Glutamatergic neuron (in vitro differentiated cells): ENCODE measurements at places on chromosomes 5 and 9. TPM values are rescaled to one million over a fixed set of nuclear protein-coding genes. Genes with fewer than 3 reads are reported as not detected.

The MIER3 gene
- 41.3 TPM for total RNA-seq

DNA sequence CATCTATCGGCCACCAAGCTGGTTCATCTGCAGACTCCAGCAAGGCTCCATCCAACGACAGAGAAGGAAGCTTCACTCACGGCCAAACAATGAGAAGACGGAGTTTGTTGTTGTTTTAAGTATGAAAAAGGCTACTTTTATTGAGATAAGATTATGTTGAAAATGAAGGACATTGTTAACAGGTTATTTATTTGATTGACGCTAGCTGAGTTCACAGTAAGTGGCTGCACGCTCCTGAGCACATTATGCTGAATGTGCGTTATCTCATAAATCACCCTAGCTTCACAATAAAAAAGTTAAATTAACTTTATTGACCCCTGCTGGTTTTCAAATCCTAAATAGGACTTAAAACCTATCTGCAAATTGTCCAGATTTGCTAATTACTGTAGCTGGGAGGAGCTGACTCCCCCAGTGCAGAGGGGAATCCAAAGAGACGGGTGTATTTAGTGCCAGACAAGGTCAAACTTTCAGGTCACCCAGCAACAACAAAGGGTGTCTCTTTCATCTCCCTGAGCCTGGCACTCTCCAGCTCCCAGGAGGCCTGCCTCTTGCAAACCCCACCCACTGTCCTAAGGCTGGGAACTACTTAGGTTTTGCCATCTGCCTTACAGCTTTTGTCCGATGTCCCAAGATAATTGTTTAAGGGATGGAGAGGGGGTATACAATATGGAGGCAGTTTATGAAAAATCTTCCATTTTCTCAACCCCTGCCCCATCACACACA lies 129.2 kb downstream of the ZDHHC21 start:
- H3K4me1 ChIP-seq = peaks cover 9% of the 10 kb centered on the region
- no peaks in the 10 kb centered on the region for H3K27me3 ChIP-seq
- no peaks in the 10 kb centered on the region for H3K36me3 ChIP-seq
- DNase-seq = peak; percentile 30

- no peak overlapping the region for H3K4me3 ChIP-seq
- peaks cover 7% of the 10 kb centered on the region for H3K27me3 ChIP-seq
- no peak overlapping the region for H3K27ac ChIP-seq
- peaks cover 2% of the 10 kb centered on the region for H3K4me1 ChIP-seq
- no peak for DNase-seq
Measured at GRCh38 chr9:14340219-14340873, 26.4 kb upstream of the NFIB start.

The SLC46A2 gene
- not detected for total RNA-seq

- H3K4me1 ChIP-seq = peaks cover 5% of the 10 kb centered on the region
- H3K27me3 ChIP-seq = peaks cover 2% of the 10 kb centered on the region
- no peak overlapping the region for H3K4me3 ChIP-seq
Measured at GRCh38 chr5:80399526-80400239, 8.2 kb upstream of the ZFYVE16 start.

- no peak overlapping the region for H3K27ac ChIP-seq
- DNase-seq = no peak
- no peak overlapping the region for H3K4me3 ChIP-seq
- H3K36me3 ChIP-seq = peaks cover 15% of the 10 kb centered on the region
- H3K4me1 ChIP-seq = no peaks in the 10 kb centered on the region
Measured at GRCh38 chr9:120117081-120117480, 462.9 kb downstream of the CDK5RAP2 start.

- peak overlapping the region; percentile 53 for H3K4me3 ChIP-seq
- peaks cover 47% of the 10 kb centered on the region for H3K4me1 ChIP-seq
- H3K36me3 ChIP-seq = peaks cover 6% of the 10 kb centered on the region
Measured at GRCh38 chr5:96256795-96257470, 176.1 kb downstream of the PCSK1 start.

- H3K36me3 ChIP-seq = no peaks in the 10 kb centered on the region
- H3K27ac ChIP-seq = peak overlapping the region; percentile 71
- H3K4me3 ChIP-seq = peak overlapping the region; percentile 35
- H3K4me1 ChIP-seq = peaks cover 17% of the 10 kb centered on the region
Measured at GRCh38 chr5:74382987-74383593, 257.4 kb downstream of the ENC1 start.

DNA sequence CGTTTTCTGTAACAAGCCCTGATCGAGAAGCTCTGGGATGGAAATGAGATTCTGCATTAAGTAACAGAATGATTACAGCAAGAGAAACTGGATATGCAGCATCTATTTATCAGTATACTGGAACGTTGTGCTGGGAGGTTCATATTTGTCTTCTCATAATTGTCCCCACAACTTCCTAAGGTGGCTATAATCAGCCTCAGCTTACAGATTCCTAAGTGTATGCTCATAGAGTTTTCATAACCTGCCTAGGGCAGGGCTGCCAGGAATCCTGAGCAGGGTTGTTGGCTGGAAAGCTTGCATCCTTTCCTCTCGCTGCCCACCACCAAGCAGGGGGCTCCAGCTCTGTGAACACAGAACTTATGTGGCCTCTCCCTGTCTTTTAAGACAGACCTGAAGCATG lies 70.2 kb downstream of the FNBP1 start:
- no peak overlapping the region for H3K4me3 ChIP-seq
- H3K27ac ChIP-seq = no peak overlapping the region
- no peaks in the 10 kb centered on the region for H3K27me3 ChIP-seq
- no peak for DNase-seq
- no peaks in the 10 kb centered on the region for H3K36me3 ChIP-seq
- H3K4me1 ChIP-seq = peaks cover 4% of the 10 kb centered on the region

DNA sequence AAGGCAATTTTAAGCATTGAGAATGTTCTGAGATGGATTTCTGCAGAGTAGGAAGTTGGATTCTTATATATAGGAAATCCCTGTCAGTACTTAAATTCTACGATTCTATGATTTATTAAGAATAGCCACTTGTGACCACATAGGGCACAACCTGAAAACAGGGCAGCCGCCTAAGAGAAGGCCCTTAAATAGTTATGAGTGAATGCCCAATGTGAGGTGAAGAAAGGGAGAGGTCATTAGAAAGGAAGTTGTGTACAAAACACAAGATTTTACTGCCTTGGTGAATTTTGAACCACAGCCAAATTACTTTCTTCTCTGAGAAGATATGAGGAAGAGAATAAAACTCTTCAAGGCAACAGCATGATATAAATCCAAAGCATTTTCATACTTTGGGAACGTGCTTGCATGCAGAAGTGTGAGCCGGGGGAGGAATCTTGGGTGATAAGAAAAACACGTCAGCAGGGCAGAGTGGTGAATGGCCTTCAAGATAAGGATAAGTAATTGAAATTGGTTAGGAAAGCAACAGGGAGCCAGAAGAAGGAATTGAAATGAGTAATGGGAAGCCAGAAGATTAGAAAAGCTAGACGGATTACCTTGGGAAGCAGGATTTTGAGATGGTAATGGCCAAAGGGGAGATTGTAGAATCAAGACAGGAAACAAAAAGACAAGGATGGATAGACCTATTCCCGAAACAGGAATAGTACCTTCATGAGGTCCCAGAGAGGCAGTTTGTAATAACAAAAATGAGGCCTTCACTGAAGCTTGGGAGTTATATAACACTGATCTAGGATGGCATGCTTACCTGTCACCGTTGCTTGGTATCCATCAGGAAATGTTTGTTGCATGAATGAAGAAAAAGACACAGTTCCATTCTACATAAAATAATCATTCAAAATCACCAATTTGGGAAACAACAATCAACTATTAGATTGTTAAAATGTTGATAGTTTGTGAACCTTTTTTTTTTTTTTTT lies 244.3 kb downstream of the PDE4D start:
- H3K4me1 ChIP-seq = no peaks in the 10 kb centered on the region
- no peaks in the 10 kb centered on the region for H3K27me3 ChIP-seq
- H3K4me3 ChIP-seq = no peak overlapping the region
- no peak for DNase-seq
- H3K27ac ChIP-seq = no peak overlapping the region

DNA sequence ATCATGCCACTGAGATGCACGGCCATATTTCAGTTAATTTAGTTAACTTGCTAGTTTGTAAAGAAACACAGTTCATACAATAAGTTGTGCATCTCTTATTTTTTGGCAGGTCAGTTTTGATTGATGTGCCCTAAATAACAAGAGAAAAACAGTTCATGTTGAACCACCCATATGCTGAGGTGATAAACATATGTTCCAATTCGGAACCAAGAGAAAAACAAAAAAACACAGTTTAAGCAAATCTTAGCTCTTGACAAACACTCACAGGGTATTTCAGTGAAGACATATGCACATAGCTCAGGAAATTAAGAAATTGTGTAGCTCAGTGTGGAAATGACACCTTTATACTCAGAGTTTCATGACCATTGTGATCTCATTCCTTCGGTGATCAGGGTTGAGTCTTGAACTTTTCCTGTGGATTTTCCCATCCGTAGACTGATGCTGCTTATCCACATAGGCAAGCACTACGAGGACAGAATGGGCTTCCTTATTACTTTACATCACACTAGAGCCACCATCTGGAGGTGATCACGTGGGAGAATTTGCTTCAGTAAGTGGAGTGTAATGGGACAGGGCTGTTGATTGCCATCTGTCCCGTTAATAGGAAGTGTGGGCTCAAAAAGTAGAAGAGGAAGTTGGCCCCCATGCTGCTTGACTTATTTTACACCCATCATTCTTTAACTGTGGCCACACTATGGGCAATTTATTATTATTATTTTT lies 773.0 kb downstream of the MTRR start:
- DNase-seq = no peak
- peak overlapping the region; percentile 96 for H3K27ac ChIP-seq
- H3K4me3 ChIP-seq = peak overlapping the region; percentile 63
- peaks cover 5% of the 10 kb centered on the region for H3K27me3 ChIP-seq

DNA sequence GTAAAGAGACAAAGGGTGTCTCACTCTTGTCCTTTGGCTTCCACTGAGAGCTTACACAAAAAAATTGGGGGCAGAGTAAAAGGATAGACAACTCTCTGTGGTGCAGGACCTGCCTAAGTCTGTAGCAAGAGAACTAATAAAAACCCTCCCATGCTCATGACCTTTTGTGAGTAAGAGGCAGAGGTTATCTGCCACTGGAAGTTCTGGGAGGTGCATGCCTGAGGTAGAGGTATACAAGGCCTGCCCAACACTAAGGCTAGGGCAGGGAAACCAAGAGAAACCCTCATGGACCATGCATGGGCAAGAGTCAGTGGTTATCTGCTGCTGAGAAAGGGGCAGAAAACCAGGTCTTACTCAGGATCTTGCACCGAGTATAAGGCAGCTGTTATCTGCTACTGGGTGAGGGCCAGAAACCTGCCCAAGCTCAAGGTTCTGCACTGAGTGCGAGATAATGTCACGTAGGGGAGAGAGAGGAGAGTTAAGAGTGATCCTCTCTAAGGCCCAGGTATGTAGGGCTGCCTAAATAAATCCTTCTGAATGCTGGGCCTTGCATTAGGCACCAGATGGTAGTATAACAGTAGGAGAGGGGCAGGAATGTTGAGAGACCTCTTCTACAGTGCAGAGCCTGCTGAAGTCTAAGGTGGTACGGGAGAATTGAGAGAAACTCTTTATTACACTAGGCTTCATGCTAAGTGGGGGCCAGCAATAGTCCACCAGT lies 143.4 kb downstream of the MACROH2A1 start:
- peaks cover 2% of the 10 kb centered on the region for H3K27me3 ChIP-seq
- no peak for DNase-seq
- H3K27ac ChIP-seq = no peak overlapping the region
- peaks cover 14% of the 10 kb centered on the region for H3K36me3 ChIP-seq
- no peaks in the 10 kb centered on the region for H3K4me1 ChIP-seq

The PRDM9 gene
- total RNA-seq = not detected

DNA sequence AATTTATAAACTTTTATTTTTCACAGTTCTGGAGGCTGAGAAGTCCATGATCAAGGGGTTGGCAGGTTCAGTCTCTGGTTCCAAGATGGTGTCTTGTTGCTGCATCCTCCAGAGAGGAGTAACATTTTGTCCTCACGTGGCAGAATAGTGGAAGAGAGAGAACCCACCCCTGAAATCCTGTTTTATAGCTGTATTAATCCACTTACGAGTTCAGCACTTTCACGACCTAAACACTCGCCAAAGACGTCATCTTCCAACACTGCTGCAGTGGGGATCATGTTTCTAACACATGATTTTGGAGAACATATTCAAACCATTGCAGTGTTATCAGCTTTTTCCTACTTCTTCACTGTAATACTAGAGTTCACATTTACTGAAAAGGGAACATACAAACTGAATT lies 233.0 kb upstream of the ATP10B start:
- no peaks in the 10 kb centered on the region for H3K27me3 ChIP-seq
- no peak overlapping the region for H3K4me3 ChIP-seq
- no peaks in the 10 kb centered on the region for H3K4me1 ChIP-seq
- no peaks in the 10 kb centered on the region for H3K36me3 ChIP-seq
- H3K27ac ChIP-seq = no peak overlapping the region
- no peak for DNase-seq

The PCDHGC4 gene
- 6.7 TPM for total RNA-seq

The MEIKIN gene
- not detected for total RNA-seq

The SHC3 gene
- 0.83 TPM for total RNA-seq

- DNase-seq = no peak
- H3K27ac ChIP-seq = no peak overlapping the region
- H3K4me1 ChIP-seq = peaks cover 7% of the 10 kb centered on the region
- H3K36me3 ChIP-seq = no peaks in the 10 kb centered on the region
Measured at GRCh38 chr9:115524453-115525059, 406.6 kb upstream of the TNC start.

The MCC gene
- total RNA-seq = 46.1 TPM

The HK3 gene
- not detected for total RNA-seq
